ENCODE measurements at places on chromosomes 7 and 10.

GRCh38 chr10:33876584-33877400 is 542.3 kb upstream of the NRP1 start:
- DNase-seq: no peak

GRCh38 chr10:1390200-1390599 is 334.0 kb downstream of the WDR37 start:
- no peak for DNase-seq

- no peak for DNase-seq
These were observed 110.4 kb downstream of the RNF216 start for GRCh38 chr7:5671046-5671445.

DNA sequence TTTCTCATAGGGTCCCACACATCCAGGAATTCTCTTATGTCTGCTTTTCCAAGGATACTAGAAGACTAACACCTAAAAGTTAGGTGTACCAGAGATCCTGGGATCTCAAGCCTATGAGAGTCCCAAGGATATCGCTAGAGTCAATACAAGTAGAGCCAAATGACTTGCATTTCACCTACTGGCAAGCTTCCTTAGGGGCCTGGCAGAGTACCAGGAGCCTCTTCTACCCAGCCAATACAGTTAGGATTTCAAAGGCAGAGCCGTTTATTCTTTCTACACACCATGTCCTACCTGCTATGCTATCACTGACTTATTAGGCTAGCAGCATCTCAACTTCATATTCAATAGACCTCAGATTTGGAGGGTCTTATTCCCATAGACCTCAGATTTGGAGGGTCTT is 53.5 kb upstream of the UNC5B start:
- no peak for DNase-seq

DNA sequence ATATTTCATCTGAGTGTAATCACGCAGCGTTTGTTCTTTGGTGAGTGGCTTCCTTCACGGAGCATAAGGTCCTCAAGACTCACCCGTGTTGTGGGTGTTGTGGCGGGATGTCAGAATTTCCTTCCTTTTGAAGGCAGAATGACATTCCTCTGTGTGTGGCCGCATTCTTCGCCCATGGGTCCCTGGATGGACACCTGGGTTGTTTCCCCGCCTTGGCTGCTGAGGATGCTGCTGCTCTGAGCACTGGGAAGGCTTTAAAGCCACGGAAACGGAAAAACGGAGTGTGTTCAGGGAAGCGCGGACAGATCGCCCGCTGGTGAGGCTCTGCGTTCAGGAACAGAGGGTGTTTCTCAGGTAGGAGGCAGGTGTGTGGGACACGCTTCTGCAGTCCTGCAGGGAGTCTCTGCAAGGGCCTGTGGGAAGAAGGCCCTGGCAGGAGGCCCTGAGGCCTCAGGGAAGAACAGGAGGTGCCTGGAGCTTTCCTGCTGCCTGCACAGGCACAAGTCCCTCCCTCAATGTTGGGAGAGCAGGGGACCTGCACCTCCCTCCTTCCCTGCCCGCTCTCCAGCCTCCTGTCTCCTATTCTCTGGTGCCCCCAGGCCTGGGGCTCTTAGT is 35.7 kb upstream of the SHH start:
- DNase-seq: no peak

DNA sequence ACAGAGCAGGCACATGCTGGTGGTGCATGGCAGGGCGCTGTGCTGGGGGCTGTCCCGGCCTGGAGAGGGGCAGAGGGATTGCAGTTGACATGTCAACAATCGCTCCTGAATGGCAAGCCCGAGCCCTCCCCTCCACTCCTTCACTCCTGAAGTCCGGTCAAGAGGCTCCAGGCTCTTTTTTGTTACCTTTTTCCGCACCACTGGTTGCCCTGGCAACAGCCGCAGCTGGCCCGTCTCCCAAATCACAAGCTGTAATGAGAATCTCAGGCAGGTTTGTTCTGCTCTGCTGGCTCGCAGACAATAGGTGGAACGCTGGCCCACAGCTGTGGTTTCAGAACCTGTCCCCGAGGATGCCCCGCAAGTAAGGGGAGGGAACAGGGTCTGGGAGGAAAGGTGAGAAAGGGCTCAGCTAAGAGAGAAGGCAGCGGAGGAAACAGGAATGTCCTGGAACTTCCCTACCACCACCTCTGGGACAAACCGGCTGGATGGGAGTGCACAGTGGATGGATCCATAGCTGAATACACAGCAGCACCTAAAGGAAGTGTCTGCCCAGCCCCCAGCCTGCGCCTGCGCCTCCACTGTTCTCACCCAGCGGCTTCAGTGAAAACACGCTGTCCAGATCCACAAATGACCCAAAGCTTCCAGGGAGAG is 58.9 kb downstream of the CALML3 start:
- no peak for DNase-seq

- no peak for DNase-seq
These were observed 198.2 kb downstream of the MLLT10 start for GRCh38 chr10:21732067-21732772.

DNA sequence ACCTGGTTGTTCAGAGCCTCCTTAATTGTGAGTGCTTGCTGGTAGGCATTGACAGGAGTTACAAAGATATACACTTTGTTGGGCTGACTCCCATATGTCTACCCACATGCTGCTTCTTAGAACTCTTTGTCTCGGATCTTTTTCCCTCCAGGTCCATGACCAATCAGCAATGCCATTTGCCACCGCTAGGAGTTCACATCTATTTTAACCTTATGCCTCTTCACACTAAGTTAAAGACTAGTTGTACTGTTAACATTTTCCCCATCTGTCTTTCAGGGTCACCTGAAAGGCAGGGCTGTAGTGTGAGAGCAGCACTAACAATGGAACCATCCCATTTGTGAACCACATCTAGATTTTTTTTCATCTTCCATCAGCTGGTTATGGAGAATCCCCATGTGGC is 226.7 kb upstream of the NPY start:
- DNase-seq: no peak

DNA sequence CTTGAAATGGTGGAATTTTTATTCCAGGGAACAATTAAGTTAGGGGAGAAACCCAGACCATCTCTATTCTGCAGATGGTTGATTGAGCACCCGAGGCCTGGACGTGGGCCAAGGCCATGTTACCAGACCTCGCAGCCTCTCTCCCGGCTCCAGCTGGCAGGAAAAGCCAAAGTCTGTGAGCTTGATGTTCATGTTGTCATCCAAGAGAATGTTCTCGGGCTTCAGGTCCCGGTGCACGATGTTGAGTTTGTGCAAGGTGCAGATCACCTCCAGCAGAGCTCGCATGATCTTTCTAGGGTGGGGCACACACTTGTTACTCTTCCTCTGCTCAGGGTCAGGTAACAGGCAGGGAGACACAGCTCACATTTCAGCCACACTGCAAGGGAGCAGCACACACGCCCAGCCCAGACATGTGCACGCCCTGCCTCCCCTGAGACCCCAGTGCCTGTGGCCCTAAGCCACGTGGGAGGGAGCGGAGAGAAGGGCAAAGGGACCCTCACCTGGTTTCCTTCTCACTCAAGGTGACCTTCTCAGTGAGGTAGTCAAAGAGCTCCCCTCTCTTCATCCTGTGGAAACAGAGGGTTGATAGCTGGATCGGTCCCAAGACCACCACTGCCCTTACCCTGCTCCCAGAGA is 9.5 kb downstream of the PHKG1 start:
- DNase-seq: no peak

- DNase-seq: no peak
These were observed 62.9 kb downstream of the AKR1B1 start for GRCh38 chr7:134396031-134396430.

DNA sequence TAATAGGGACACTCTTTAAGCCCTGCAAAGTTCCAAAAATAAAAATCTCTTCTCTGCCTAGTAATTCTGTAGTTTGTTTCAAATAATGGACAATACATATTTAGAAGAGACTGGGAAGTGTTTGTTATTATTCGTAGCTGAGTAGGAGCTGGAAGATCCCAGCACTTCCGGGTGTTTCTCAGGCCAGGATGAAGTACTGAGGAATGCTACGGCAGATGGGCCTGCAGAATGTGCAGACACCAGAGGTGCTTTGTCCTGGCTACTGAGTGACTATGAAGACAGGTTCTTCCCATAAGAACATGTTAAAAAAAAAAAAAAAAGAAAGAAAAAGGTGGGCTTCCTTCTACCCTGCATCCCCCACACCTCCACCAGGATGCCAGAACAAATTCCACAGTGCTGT is 36.1 kb downstream of the ETV1 start:
- no peak for DNase-seq

DNA sequence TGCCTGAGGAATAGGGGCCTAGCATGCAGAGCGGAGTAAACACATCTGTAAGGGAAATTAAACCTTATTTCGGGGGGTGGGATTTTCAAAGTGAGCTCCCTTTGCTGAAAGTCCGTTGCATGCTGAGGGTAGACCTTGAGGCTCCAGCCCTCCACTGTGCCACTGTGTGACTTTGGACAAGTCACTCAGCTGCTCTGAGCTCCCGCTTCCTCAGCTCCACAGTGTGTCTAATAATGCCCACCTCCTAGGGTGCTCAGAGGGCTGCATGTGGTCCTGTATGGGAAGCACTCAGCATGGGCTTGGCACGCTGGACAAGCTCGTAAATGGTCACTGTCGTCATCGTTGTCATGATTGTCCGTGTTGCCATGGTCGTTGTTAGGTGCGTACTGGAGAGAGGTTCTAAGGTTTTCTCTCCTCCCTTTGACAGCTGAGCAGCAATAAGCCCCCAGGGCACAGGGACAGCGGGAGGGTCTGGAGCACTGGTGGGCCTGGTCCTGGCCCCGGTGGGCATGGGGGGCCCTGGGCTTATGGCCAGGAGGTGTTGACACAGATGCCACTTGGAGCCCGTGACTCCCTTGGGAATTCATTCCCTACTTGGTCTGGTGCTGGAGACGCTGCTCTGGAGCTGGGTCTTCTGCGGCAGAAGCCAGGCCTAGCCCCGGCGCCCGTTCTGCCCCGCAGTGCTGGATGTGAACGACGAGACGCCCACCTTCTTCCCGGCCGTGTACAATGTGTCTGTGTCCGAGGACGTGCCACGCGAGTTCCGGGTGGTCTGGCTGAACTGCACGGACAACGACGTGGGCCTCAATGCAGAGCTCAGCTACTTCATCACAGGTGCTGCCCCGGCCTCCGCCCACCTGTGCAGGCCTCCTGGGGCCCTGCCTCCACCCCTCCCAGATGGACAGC is 13.1 kb downstream of the C10orf105 start:
- no peak for DNase-seq

GRCh38 chr10:42795701-42796100 is 13.1 kb downstream of the BMS1 start:
- DNase-seq: no peak

- no peak for DNase-seq
These were observed 201.3 kb upstream of the CDCA7L start for GRCh38 chr7:22146961-22147512.

DNA sequence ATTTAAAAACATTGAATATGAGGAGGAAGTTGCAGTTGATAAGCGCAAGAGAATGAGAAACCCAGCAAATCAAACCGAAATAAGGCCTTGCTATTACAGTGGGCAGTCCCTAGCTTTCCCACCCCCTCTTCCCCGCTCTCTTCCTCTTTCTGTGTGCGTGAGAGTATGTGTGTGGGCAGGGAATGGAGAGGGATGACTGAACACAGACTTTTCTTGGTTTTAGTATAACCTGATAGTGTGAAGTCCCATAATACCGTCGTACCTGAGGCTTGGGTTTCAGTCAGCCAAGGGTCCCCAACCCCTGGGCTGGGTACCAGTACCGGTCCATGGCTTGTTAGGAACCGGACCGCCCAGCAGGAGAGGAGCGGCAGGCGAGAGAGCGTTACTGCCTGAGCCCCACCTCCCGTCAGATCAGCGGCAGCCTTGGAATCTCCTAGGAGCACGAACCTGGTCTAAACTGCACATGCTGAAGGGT is 255.3 kb downstream of the CELF2 start:
- DNase-seq: no peak

DNA sequence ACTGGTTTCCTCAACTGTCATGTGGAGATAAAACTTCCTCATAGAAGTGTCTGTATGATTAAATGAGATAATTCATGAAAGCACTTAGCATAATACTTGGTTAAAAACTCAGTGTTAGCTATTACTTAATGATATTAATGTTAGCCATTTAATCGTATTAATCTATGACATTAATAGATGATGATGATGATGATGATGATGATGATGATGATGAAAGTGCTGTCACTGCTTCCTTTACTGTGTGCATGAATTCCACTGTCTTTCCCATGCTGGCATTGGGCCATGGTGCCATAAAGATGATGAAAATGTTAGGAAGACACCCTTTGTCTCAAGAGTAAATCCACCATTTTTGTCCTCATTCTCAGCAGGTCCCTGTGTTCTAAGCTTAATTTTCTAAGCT is 75.8 kb downstream of the VPS50 start:
- DNase-seq: no peak

- DNase-seq: no peak
These were observed 15.0 kb upstream of the COMMD3 start for GRCh38 chr10:22301193-22301592.

DNA sequence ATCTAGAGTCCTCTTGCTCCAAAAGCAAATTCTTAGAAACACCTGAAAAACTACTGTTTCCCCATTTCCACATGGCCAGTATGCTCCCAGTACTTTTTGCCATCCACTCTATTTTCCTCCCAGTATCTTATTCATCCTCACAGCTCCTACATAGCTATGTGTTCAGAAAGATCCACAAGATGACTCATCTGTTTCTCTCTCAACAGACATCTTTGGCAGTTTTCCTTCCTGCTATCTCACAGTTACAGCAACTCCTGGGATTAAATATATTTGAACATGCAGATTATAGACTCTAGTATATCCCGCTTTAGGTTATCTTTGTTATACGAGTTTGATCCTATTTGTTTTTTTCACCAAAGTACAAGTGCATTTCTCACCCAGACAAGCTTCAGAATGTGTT is 675.6 kb upstream of the POT1 start:
- no peak for DNase-seq

- DNase-seq: no peak
These were observed 205.2 kb downstream of the COBL start for GRCh38 chr7:51111241-51111940.

DNA sequence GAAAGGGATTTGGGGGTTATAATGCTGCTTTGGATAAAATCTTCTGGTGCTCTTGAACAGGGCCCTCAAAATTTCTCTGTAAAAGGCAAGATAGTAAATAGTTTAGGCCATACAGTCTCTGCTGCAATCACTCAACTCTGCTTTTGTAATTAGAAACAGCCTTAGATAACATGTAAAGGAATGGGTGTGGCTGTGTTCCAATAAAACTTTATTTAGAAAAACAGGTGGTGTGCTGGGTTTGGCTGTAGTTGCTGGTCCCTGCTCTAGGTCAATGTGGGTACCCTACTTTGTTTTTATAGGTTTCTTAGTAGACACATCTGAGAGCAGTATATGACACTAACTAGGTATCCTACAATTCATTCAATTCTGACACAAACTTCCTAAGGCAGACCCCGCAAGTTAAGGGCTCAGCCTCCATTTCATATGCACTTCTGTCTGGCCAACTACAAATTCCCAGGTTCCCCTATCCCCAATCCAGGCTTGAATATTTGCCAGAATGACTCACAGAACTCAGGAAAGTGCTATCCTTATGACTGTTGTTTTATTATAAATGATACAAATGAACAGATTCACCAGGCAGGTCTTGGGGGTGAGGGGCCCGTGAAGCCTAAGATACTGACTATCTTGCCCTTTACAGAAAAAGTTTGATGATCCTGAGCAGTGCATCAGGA is 349.9 kb downstream of the RPS24 start:
- no peak for DNase-seq

All from Panc1 (cell line).